ENCODE measurements at places on chromosomes 11 and 22. TPM values are rescaled to one million over a fixed set of nuclear protein-coding genes. Genes with fewer than 3 reads are reported as not detected.

DNA sequence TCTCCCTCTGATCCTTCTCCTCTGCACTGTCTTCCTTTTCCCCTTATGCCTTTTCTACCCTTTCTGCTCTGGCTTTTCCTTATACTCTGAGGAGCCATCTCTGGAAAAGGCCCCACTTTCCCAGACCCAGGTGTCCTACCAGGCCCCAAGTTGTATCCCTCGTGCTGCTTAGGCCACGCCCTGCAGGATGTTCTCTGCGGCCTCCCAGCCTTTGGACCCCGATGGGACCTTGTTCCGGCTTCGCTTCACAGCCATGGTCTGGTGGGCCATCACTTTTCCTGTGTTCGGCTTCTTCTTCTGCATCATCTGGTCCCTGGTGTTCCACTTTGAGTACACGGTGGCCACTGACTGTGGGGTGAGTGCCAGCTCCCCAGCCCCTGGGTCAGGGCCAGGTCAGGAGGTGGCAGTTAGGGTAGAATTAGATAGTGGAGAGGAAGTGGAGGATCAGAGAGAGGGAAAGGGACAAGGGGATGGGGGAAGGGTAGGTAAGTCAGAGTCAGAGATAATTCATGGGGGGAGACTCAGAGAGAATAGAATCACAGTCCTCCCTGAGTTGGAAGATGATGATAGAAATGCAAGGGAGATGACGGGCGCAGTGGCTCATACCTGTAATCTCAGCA, 8.9 kb downstream of the PGAP2 start:
- DNase-seq = no peak

DNA sequence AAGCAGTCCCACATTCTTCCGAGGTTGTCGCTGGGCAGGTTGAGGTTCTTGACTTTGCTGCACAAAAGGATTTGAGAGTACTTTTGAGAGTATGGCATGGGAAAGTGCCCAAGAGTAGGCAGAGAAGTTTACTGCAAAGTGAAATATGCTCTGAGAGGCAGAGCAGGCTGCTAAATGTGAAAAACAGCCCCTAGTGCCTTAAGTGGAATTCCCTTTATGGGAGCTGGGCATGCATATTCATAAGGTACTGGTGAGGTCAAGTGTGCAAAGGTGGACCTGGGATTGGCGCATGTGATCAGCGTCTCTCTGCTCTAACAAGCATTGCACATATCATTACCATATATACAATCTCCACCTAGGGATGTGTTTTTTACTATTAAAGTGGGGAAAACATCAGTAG, 12.0 kb upstream of the APOL4 start:
- no peak for DNase-seq

DNA sequence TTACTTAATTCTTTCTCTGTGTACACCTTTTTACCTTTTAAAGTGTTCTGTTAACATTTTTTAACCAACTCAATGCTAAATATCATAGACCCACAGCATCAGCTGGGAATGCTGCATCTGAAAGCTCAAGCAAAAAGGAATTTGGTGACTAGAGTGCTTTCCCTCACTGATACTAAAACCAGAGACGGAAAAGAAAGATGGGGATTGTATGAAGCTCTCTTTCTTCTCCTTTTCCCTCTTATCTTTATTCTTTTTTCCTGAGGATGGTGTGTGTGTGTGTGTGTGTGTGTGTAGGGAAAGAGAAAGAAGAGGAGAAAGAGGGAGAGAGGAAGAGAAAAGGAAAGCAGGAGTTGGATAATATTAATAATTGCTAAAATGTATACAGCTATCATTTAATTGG, 4.1 kb upstream of the SIK2 start:
- no peak for DNase-seq

The OR6T1 gene
- not detected for total RNA-seq

The MS4A7 gene
- not detected for total RNA-seq

GRCh38 chr11:35011389-35011788, 95.0 kb downstream of the PDHX start:
- no peak for DNase-seq

- no peak for DNase-seq
These were observed 29.1 kb downstream of the MAP6 start for GRCh38 chr11:75639762-75640181.

The ATP6V1E1 gene
- 97.5 TPM for total RNA-seq

The PAX6 gene
- not detected for total RNA-seq

DNA sequence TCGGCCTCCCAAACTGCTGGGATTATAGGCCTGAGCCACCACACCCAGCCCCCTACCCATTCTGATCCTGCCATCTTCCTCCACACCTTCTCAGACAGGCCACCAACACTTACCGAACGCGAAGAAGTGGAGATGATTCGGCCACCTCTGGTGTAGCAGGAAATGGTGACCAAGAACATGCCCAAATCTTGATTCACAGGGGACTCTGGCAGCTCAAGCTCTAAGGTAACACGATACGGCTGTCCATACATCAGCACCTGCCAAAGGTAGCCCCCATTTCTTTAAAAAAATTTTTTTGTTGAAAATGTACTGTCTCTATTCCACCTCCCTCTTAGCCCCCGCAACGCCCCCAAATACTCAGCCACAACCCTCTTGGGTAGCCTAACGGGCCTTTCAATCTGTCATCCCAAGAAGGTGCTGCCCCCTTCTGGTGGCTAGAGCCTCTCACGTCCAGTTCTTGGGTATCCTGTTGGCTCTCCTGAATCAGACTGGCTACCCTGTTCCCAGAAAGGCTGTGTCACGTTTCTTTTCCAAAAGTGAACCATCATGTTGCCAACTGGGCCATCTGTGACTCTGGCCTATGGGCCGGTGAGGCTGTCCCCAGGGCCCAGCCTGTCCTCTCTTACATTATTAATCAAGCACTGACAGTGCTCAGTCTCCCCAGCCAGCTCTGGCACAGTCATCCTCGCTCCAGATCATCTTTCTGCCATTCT, 5.3 kb upstream of the LRRN4CL start:
- DNase-seq = peak; percentile 85

- no peak for DNase-seq
These were observed 115.7 kb downstream of the ABTB2 start for GRCh38 chr11:34242037-34242625.

DNA sequence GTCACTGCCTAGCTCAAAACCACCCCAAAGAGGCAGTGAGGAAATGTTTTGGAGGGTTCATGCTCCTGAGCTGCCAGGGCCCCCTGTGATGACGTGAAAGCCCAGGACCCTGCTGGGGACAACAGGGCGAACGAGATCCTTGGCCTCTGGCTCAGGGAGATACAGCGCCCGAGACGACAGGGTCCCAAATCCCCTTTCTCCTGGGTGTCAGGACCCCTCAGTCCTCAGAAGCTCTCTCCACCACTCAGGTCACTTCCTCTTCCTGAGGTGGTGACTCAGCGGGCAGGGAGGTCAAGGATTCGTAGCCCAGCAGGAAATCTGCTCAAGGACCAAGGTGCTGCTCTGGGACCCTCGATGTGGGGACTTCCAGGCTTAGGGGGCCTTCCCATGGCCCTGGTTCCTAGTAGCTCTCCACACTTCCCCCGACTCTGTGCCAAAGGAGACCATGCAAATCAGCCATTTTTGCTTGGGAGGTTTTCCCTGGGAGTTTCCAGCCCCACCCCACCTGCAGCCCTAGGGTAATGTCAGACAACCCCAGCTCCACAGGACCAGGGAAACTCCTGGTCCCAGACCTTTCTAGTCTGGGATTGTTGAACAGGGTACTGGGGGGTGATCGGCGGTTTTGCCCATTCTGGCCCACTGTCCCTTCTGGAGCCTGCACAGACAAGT, 12.8 kb downstream of the BCL9L start:
- peak; percentile 55 for DNase-seq

GRCh38 chr11:130672911-130673310, 224.5 kb downstream of the ADAMTS15 start:
- DNase-seq = no peak

DNA sequence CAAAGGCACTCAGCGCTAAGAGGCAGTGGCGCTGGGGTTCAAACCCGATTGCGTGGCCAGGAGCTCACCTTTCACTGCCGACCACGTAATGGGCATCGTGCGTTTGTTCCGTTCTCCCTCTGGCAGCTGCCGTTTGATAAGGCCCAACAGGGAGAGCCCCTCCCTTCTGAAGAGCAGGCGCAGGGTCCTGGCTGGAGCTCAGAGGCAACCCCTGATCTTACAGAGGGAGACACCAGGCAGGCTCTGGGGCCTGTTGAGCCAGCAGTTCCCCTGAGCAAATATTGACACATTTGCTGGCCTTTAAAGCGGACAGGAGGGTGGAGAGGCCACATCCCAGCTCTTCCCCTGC, 11.7 kb upstream of the C1QTNF6 start:
- no peak for DNase-seq

GRCh38 chr11:117194267-117194666, 4.9 kb upstream of the TAGLN start:
- DNase-seq = no peak

GRCh38 chr11:46352063-46352841, 5.0 kb downstream of the DGKZ start:
- peak; percentile 79 for DNase-seq
